Hindlimb muscle (tissue), 1 donor: ENCODE measurements at places on chromosomes 11 and 22.

DNA sequence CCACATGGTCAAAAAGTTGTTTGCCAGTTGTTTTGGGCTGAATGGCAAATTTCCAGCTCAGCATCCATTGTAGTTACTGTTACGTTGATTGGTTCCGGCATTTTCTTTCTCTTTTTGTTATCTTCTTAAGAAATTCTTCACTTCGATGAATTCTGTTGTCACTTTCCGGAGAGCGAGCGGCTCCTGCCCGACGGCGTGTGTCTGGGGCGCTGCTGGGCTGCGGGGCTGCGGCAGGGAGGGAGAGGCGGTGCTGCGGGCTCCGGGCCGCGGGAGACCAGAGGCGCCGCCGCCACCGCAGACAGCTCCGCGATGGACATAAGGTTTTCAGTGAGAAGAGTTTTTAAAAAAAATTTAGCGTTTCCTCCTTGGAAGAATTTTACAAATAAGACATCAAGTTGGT, 117.4 kb downstream of the RRM1 start:
- no peak for DNase-seq

DNA sequence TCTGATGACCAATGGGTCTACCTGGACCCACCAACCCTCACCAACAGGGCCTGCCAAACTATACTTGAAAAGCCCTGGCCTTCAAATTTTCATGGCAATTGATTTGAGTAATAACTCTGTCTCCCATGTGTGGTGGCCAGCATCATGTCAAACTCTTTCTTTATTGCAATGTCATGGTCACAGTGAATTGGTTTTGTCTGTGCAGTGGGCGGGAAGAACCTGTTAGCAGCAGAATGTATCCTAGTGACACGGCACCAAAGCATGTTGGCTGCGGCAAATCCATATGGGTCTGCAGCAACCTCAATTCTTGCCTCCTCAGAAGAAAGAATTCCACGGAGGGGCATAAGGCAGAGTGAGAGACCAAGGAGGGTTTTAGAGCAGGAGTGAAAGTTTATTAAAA, 19.6 kb upstream of the TMEM123 start:
- DNase-seq = no peak

DNA sequence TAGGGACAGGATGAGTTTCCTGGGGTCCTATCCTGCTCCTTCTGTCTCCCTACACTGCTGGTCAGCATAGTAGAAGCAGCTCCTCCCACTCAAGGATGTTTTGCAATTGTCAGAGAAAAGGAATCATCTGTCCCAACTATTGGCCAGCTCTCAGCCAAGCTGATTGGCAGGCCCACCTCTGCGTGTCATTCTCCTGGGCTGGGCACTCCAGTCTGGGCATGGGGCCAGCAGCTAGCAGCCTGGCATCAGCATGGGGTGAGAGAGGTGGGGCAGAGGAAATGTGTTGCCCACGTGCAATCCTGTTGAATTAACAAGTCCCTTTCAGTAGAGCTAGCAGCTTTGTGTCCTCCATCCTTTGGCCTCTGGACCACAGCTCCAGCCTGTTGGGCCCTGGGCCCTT, 14.1 kb downstream of the ANKK1 start:
- DNase-seq = no peak

DNA sequence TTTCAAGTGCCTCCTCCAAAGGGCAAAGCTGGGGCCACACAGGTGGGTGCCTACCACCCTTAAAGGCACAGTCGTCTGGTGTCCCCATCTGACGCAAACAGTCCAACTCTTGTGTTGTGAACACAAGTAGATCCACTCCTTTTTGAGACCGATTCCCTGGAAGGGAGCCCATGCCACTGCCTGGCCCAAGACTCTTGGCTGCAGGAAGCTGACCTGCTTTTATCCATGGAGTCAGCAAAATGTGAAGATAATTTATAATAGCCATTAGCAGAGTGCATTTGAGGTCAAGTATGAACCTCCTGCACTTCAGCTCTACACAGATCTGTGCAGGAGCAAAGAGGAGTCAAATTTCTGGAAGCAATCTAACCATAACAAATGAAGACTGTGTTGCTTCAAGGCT, 68.5 kb downstream of the ADM start:
- no peak for DNase-seq

GRCh38 chr11:127804747-127805400, 782.5 kb downstream of the ETS1 start:
- DNase-seq = no peak
